ENCODE measurements at places on chromosomes 2 and 18.

DNA sequence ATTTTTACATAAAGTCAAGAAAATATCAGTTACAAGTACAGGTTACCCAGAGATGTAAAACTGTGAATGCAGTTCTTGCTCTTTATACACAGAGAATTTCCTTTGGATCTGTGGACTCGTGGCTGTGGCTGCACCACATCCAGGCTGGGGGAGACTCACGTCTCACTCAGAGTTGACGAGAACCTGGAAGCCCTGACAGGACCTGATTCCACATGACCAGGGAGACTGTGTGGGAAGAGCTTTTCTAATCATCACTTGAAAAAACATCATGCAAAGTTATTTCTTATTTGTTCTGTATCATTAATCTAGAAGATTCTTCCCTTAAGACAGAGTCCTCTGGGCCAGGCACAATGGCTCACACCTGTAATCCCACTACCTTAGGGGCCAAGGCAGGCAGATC lies 1159.0 kb downstream of the RPIA start:
- H3K4me3 ChIP-seq: no peak overlapping the region
- H3K36me3 ChIP-seq: no peaks in the 10 kb centered on the region
- no peak overlapping the region for H3K27ac ChIP-seq

GRCh38 chr2:211084352-211084751 lies 528.0 kb downstream of the CPS1 start:
- H3K4me1 ChIP-seq: no peaks in the 10 kb centered on the region
- no peak for DNase-seq
- H3K27me3 ChIP-seq: no peaks in the 10 kb centered on the region
- H3K4me3 ChIP-seq: no peak overlapping the region
- no peak overlapping the region for H3K27ac ChIP-seq

DNA sequence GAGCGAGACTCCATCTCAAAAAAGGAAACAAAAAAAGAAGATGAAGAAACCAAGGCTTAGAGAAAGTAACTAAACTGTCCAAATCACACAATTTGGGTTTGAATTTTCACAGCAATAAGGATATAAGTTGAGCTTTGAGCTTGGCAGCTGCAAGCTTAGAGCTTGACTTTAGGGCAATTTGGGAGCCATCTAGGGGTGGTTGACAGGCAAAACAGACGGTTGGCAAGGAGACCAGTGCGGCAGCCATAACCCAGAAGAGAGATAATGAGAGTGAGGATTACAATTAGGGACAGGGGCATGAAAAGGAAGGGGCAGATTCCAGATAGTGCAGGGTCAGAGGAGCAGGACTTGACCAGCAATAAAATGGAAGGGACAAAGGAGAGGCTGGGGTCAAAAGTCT lies 382.2 kb upstream of the HNRNPA3 start:
- H3K36me3 ChIP-seq: no peaks in the 10 kb centered on the region
- no peak for DNase-seq
- no peak overlapping the region for H3K4me3 ChIP-seq
- H3K27ac ChIP-seq: no peak overlapping the region
- H3K4me1 ChIP-seq: no peaks in the 10 kb centered on the region

DNA sequence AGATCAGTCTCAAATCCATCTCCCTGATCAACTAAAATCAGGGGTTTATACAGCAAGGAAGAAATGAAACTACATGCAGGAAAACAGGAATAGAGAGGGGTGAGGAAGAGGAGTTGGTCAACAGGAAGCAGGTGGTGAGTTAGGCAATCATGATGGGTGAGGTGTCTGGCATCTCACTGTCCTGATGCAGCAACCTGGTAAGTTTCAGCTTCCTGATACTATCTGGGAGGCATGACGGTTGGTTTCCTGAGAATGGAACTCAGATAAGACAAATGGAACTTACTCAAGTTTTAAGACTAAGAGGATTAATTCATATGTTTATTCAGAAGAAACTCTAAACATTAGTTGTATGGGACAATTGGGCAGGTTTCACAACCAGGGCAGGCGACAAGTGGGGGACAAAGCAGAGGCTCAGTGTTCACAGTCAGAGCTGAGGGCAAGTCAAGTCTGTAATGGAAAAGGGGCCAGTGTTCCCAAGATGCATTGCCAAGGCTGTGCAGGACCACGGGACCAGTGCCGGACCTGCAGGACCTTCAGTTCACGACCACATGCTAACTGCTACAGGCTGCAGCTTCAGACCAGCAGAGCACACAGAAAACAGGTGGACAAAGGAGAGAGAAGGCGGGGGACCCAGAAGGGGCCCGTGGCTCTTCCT lies 17.7 kb upstream of the GALM start:
- H3K4me1 ChIP-seq: no peaks in the 10 kb centered on the region
- H3K27me3 ChIP-seq: peaks cover 2% of the 10 kb centered on the region
- H3K4me3 ChIP-seq: no peak overlapping the region
- peak; percentile 22 for DNase-seq
- H3K36me3 ChIP-seq: no peaks in the 10 kb centered on the region
- no peak overlapping the region for H3K27ac ChIP-seq

- no peak overlapping the region for H3K27ac ChIP-seq
- DNase-seq: peak; percentile 48
- peaks cover 12% of the 10 kb centered on the region for H3K36me3 ChIP-seq
- H3K4me1 ChIP-seq: peaks cover 4% of the 10 kb centered on the region
- no peaks in the 10 kb centered on the region for H3K27me3 ChIP-seq
- H3K4me3 ChIP-seq: no peak overlapping the region
Measured at GRCh38 chr2:168136392-168136977, 110.9 kb downstream of the STK39 start.

DNA sequence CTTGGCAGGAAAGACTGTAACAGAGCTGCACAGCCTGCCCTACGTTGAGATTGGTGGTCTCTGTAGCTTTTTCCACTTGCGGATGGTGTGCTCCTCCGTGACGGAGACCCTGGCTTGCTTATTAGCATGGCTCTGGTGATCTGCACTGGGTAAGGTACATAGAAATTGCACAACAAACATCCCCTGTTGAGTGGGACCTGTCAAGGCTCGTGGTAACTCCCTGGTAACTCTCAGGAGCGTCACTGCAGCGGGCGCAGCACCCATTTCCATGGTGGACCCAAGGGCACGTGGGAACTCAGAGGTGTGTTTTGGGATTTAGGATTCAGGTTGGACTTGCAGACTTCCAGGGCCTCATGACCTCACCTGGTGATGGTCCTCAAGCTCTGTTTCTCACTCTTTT lies 1.1 kb downstream of the TRAF3IP1 start:
- H3K36me3 ChIP-seq: peaks cover 8% of the 10 kb centered on the region
- peak overlapping the region; percentile 74 for H3K4me3 ChIP-seq
- H3K27me3 ChIP-seq: no peaks in the 10 kb centered on the region
- DNase-seq: no peak
- no peak overlapping the region for H3K27ac ChIP-seq

DNA sequence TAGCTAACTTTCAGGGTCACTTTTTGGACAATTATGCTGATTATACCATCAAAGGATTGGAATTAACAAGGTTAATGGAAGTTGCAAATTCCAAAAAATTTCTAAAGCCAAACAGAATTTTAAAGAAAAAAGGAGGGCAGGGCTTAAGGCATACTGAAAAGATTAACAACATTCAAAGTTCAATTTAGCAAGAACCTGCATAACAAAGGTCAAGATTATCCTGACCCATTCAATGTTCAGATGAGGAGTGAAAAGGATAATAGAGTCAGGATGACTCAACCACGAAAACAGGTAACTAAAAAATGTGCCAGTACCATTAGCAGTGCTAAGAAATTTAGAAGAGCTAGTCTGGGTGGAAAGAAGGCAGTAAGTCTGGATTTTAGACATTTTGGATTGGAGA lies 139.8 kb upstream of the HNMT start:
- H3K27me3 ChIP-seq: no peaks in the 10 kb centered on the region
- H3K27ac ChIP-seq: no peak overlapping the region
- H3K4me3 ChIP-seq: no peak overlapping the region
- H3K36me3 ChIP-seq: no peaks in the 10 kb centered on the region

All from IMR-90 (cell line).